ENCODE measurements at places on chromosomes 5 and 9. TPM values are rescaled to one million over a fixed set of nuclear protein-coding genes. Genes with fewer than 3 reads are reported as not detected.

DNA sequence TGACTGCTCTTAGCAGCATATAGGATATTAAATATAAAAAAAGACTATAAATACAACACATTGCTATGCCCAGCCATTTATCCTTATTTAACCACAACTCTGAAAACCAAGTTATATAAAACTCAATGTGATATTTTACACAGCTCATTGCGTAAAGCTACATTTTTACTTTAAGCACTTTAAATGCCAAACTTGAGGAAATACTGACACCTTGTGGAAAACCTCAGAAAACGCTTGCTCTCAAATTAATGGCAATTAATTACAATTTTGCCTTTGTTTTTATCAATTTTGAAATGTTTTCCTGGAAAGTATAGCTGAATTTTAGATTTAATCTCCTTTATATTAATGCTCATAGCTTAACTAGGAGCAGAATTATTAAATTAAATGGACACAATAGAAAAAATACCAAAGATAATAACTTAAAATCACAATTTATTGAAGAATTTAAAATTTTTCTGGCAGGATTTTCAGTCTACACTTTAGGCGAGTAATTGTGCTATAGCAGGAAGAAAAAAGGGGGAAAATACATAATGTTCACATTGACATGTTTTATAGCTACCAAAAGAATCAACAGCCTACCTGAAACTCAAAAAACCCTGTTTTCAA lies 25.2 kb upstream of the PLAC8L1 start:
- no peak for DNase-seq

- no peak for DNase-seq
Observed at GRCh38 chr9:115888131-115888530, 265.5 kb upstream of the PAPPA start.

- no peak for DNase-seq
Observed at GRCh38 chr5:148734518-148734917, 80.2 kb upstream of the HTR4 start.

- no peak for DNase-seq
Observed at GRCh38 chr9:16453390-16453789, 417.1 kb downstream of the BNC2 start.

GRCh38 chr9:136093995-136094881 lies 851 bp downstream of the NACC2 start:
- no peak for DNase-seq

GRCh38 chr5:113278976-113279375 lies 155.8 kb downstream of the TSSK1B start:
- no peak for DNase-seq

- DNase-seq, result no peak
Observed at GRCh38 chr5:39208471-39208870, 10.9 kb downstream of the FYB1 start.

GRCh38 chr5:76527685-76528161 lies 95.5 kb downstream of the F2RL2 start:
- no peak for DNase-seq

DNA sequence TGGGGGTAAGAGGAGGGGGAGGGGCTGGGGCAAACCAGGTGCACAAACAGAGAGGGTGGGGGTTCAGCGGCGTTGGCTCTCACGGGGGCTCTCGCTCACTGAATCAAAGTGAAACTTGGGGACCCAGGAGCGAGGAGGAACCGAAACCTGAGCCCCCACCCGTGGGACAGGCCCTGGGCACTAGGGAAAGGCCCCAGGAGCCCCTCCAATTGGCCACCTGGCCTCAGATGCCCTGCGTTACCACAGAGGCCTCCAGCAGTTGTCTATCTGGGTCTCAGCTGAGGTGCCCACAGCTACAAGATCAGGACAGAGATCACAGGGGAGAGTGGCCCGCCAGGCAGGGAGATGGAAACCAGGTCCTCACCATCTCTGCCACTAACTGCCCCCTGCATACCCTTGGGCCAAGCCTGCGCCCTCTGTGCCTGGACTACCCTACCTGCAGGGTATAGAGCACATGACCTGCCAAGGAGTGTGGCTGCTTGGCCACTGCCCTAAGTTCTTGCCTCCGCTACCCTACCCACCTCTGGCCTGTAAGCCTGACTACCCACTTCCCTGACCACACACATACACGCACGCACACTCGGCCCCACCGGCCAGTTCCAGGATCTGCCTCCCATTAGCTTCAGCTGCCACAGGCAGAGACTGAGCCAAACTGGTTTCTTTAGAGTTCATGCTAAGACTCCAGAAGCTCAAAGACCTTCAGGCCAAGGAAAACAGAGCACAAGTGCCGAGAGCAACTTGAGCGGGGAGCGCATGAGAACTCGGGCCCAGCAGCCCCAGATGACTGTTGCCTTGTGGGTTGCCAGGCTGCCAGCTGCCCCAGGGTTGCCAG lies 39.9 kb downstream of the PAX5 start:
- DNase-seq, result no peak

- DNase-seq, result no peak
Observed at GRCh38 chr5:94832685-94833084, 214.2 kb downstream of the SLF1 start.

DNA sequence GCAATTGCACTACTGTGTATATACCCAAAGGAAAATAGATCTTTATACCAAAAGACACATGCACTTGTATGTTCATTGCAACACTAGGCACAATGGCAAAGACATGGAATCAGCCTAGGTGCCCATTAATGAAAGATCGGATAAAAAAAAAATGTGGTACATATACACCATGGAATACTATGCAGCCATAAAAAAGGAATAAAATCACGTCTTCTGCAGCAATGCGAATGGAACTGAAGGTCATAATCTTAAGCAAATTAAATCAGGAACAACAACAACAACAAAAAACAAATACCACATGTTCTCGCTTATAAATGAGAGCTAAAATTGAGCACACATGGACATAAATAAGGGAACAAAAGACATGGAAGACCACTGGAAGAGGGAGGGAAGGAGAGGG lies 266.7 kb upstream of the CDH18 start:
- DNase-seq, result no peak

- no peak for DNase-seq
Observed at GRCh38 chr9:21316032-21316842, 11.1 kb upstream of the IFNA5 start.

GRCh38 chr5:134143431-134143830 lies 28.9 kb downstream of the TCF7 start:
- no peak for DNase-seq

DNA sequence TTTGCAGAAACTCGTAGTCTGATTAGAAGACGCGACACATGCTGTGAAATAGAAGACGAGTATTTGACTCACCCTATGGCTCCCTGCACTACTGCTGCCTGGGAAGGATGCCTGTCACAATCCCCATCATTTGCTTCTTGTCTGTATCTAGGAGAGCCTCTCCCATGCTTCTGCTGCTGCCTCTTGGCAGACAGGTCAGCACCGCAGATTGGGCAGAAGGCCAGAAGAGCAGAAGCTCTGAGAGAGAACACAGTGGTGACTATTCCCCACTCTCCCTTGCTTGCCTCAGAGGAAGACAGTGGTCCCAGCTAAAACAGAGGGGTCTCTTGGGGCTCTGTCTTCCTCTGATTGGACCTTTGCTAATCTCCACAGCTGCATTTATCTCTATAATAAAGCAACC lies 84.0 kb upstream of the SMIM32 start:
- no peak for DNase-seq

DNA sequence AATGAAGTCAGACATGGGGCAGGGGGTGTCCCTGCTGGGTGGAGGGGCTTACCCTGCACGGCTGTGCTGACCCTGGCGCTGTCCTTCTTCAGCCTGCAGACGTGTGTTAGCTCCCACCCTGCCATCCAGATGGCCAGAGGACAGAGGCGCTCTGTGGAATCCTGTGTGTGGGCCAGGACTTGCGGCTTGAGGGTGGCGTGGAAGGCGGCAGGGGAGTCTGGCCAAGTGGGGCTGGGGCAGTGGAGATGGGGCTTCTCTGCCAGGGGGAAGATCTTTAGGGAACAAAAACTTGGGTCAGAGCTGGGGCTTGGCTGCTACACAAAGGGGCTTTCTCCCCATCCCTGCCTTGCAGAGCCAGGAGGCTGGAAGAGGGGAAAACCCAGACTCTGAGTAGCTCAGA lies 46.5 kb upstream of the SYNPO start:
- no peak for DNase-seq

GRCh38 chr5:171475596-171475995 lies 56.1 kb downstream of the FGF18 start:
- no peak for DNase-seq

DNA sequence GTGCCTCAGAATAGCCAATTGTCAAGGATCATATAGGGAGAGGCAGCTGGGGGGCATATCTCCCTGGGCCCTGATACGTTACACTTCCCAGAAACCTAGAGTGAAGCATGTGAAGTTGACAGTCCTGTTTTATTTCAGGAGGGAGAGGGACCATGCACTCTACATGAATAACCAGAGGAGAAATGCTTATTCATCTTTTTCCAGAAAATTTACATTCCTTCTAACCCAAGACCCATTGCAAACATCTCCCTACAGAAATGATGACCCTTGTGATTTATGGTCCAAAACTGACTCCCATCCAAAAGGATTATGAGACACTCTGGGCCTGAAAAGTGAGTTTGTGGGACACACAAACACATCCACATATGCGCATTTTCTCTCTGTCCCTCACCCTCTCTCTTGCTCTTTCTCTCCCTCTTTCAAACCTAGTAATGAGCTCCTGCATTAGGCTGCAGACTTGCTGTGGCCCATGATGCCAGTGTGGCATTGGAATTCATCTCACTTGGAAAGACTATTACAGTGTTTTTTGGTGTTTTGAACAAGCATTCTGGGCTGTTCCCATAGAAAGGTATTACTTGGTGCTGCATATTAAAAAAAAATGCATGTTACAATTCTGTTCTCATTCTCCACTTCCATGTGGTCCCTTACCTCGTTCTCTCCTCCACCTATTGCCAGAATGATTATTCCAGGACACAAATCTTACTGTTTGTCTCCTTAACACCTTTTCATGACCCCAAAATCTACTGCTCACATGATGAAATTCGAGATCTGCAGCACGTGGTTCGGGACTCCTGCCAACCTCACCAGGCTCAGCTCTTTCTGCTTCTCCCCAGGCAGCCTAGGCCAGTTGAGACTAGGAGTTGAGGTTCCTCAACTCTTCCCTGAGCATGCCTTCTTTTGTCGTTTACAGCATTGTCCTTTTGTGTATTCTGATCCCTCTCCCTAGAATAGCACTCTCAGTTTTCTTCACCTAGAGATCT lies 451.3 kb upstream of the KLF4 start:
- DNase-seq, result no peak

ZNF300 gene
- 54.1 TPM for polyA plus RNA-seq

LECT2 gene
- polyA plus RNA-seq, result 1.6 TPM

FBP2 gene
- 0.17 TPM for polyA plus RNA-seq

SLC36A3 gene
- not detected for polyA plus RNA-seq

ABCA2 gene
- polyA plus RNA-seq, result 45.8 TPM

OR1N1 gene
- polyA plus RNA-seq, result not detected

GABRA1 gene
- polyA plus RNA-seq, result not detected

SLC6A19 gene
- 24.4 TPM for polyA plus RNA-seq

IFNA21 gene
- polyA plus RNA-seq, result not detected

GCNT1 gene
- 4.0 TPM for polyA plus RNA-seq

TLE1 gene
- polyA plus RNA-seq, result 64.2 TPM
